ENCODE measurements at places on chromosomes 2 and 18. TPM values are rescaled to one million over a fixed set of nuclear protein-coding genes. Genes with fewer than 3 reads are reported as not detected.

CGREF1 gene
- 0.49 TPM for total RNA-seq

UGT1A10 gene
- not detected for total RNA-seq

TMEM17 gene
- total RNA-seq = 2.5 TPM

ANKRD44 gene
- total RNA-seq = 0.99 TPM

RBKS gene
- 1.1 TPM for total RNA-seq

CFC1 gene
- not detected for total RNA-seq

NTSR2 gene
- not detected for total RNA-seq

POMC gene
- 0.39 TPM for total RNA-seq

TMEM18 gene
- total RNA-seq = 23.2 TPM

MC2R gene
- total RNA-seq = not detected

LRRTM1 gene
- total RNA-seq = not detected

SH3BP4 gene
- total RNA-seq = 45.9 TPM

COL3A1 gene
- 0.24 TPM for total RNA-seq

INHBB gene
- not detected for total RNA-seq

OBSL1 gene
- 33.7 TPM for total RNA-seq

ANKRD62 gene
- not detected for total RNA-seq

CAVIN2 gene
- 8.4 TPM for total RNA-seq

REG3G gene
- total RNA-seq = not detected

AQP12B gene
- not detected for total RNA-seq

RAX gene
- not detected for total RNA-seq

OSBPL6 gene
- total RNA-seq = 11.8 TPM

MDH1 gene
- 235 TPM for total RNA-seq

TMEFF2 gene
- total RNA-seq = not detected

SCTR gene
- total RNA-seq = not detected

POTEI gene
- not detected for total RNA-seq

MARCHF4 gene
- total RNA-seq = 16.7 TPM

EVX2 gene
- not detected for total RNA-seq

SLC5A7 gene
- total RNA-seq = not detected

NEU2 gene
- total RNA-seq = not detected

DUSP11 gene
- 88.9 TPM for total RNA-seq

PID1 gene
- total RNA-seq = 7.7 TPM

KCNG2 gene
- total RNA-seq = not detected

ALPP gene
- total RNA-seq = not detected

SCN7A gene
- total RNA-seq = not detected

RBBP8 gene
- 93.7 TPM for total RNA-seq

UGT1A4 gene
- total RNA-seq = 0.34 TPM
